Activated CD4-positive, alpha-beta T cell treated with anti-CD3 and anti-CD28 coated beads for 48 hours (primary cell): ENCODE measurements at places on chromosomes 6 and 20.

- peak; percentile 66 for DNase-seq
Measured at GRCh38 chr6:108914235-108915022, 66.2 kb downstream of the ARMC2 start.

DNA sequence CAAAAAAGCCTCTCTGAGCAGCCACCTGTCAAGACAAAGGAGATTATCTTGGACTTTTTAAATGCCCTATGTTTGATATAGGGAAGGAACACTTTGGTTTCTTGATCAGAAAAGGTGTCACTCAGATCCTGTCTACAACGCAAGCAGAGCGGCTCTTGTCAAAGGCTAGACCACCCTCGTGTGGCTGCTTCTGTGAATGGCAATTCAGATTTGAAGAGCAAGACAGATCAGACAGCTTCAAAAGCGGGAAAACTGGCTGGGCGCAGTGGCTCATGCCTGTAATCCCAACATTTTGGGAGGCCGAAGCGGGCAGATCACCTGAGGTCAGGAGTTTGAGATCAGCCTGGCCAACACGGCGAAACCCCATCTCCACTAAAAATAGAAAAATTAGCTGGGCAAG is 10.1 kb upstream of the NXT1 start:
- DNase-seq: peak; percentile 36

GRCh38 chr6:142482974-142483373 is 181.2 kb downstream of the ADGRG6 start:
- DNase-seq: no peak

DNA sequence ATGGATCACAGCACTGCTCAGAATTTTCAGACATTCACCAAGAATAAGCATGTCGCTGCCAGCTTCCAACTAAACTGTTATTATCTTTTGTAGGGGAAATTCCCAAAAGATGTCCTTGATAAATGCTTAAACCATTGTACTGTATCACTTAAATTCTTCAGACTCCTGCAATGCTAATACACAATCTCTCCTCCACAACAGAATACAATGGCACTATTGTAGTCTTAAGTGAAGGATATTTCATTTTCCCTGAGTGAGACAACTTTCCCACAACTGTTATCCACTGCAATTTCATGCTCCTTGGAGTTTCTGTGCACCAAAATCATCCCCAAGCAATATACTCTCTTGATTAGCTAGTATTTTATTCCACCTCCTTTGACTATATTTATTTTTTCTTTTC is 189.7 kb downstream of the COL9A1 start:
- no peak for DNase-seq

DNA sequence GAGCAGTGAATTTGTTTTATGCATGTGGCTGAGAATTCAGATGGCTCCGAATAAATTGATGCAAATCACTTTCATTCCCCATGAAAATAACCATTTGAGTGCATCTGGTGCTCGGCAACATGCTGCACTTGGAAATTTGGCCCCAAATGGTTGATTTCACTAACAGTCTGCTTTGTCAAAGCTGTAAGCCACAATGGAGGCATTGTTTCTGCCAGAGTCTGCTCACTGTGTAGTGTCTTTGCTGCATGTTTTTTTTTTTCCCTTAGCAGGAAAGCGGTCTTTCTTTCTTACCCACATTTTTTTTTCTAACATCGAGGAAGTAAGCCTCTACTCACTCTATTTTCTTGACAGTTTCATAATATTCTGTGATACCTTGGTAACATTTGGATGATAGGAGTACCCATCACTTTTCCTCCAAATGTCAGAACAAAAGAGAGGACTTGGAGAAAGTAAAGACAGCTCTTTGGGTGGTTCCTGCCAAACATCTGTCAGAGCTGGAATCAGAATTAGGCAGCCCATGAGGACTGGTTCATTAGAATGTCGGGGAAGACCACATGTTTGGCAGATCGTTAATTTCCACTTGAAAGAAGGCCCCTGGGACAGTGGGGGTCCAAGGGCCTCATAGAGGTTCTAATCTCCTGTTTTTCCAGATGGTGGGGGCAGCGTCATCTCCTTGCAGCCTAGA is 149.5 kb downstream of the DOK5 start:
- no peak for DNase-seq

- DNase-seq: no peak
Measured at GRCh38 chr20:64083804-64084684, at the start of gene LKAAEAR1. TSS of gene LKAAEAR1 (minus strand) at chr20:64084398. CDS start at chr20:64084219, 179 bp downstream.

- no peak for DNase-seq
Measured at GRCh38 chr6:118101831-118102345, 194.8 kb downstream of the SLC35F1 start.

DNA sequence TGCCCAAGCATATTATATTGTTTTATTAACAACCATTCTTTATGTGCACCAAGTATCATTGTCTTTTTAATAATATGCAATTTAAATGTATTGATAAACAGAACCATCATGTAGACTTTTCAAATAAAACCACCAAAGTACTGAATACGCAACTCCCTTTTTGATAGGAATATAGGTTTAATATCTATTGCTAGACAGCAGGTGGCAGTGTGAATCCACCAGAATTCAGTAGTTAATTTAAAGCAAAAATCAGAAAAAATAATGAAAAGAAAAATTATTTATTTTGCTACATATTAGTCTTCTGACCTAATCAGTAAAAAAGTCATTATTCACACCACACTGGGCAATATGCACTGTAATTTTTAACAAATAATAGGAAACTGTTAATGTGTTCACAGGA is 143.7 kb downstream of the KLHL32 start:
- peak; percentile 41 for DNase-seq

- DNase-seq: no peak
Measured at GRCh38 chr20:49448917-49449316, 33.6 kb downstream of the KCNB1 start.

- no peak for DNase-seq
Measured at GRCh38 chr6:154882107-154882506, 113.0 kb upstream of the TIAM2 start.

DNA sequence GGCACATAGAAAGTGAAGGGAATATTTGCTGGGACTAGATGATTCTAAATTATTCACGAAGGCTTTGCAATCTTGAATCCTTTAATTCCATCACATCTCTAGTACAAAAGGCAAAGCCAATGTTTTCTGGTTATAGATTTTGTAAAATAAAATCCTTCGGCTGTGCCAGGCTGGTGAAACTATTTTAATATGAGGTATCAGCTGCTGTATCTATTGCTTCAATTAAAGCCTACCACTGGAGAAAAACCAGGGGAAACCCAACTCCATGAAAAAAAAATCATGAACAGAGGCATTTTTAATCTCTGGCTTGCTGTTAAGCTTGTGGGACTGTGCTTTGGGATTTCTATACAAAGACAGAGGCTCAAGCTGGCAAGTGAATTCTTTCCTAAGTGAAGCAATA is 271.8 kb downstream of the QKI start:
- DNase-seq: no peak

DNA sequence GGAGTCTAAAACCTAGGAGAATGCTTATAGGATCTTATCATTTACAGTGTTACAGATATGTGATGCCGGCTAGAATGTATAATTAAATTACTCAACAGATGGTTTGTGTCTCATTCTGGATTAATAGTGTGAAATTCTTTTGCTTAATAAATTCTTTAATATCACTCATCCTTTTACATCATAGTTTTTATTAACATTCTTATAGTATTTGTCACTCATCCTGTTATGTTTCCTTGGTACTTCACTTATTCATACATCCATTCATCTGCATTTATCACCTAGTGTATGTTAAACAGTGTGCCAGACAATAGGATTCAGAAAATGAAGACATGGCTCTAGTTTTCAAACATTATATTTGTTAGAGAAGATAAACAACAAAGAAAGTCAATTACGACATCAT is 468.7 kb downstream of the FRK start:
- no peak for DNase-seq

DNA sequence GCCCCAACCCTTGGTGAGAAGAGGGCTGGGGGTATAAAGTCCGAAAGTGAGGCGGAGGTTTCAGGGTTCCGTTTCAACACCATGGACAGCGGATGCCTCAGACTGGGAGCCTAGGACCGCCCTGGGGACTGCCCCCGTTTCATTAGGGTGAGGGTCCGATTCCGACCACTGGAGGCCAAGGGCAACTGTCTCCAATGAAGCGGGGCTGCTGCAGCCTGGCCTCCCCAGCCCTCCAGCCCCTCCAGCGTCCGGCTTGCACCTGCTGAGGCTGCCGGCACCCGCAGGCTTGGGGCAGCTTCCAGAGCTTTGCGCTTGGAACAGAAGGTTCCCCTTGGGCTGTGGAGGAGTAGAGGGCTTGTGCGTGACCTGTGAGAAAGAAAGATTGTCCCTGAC is 39.9 kb downstream of the YTHDF1 start:
- no peak for DNase-seq

- DNase-seq: no peak
Measured at GRCh38 chr20:48079028-48079427, 293.7 kb upstream of the SULF2 start.

DNA sequence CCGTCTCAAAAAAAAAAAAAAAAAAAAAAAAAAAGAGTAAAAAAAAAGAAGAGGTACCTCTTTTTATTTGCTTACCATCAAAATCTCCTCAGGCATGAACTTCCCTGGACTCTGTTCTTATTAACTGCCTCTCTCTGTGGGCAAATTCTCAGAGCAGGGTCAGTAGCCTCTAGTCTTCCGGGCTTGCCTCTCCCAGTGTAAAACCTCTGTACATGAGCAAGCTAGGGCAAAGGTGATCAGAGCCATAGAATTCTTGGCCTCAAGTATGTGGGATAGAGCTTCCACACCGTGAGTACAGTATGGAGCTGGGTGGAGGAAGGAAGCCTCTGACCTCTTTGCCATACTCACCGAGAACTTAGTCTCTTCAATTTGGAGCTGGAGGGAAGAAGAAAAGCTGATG is 58.5 kb downstream of the TRPC4AP start:
- no peak for DNase-seq

DNA sequence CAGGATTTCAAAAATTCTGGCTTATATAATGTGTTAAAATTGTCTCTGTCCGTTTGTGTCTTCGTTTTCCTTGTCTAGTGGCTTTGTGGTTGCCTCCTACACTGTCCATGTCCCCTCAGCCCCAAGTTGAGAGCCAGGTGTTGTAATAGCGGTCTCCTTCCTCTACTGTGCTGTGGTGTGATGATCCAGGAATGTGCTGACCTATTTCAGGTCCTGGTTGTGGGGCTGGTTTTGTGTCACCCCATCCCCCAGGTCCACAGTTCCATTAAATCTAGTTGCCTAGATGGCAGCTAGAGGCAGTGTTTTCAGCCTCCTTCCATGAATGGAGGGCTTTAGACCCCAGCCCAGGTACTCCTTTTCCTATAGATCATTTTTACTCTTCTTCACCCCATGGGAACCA is 128.7 kb downstream of the DNAH8 start:
- DNase-seq: no peak

GRCh38 chr6:155314773-155315515 is 660 bp upstream of the TFB1M start:
- peak; percentile 71 for DNase-seq

DNA sequence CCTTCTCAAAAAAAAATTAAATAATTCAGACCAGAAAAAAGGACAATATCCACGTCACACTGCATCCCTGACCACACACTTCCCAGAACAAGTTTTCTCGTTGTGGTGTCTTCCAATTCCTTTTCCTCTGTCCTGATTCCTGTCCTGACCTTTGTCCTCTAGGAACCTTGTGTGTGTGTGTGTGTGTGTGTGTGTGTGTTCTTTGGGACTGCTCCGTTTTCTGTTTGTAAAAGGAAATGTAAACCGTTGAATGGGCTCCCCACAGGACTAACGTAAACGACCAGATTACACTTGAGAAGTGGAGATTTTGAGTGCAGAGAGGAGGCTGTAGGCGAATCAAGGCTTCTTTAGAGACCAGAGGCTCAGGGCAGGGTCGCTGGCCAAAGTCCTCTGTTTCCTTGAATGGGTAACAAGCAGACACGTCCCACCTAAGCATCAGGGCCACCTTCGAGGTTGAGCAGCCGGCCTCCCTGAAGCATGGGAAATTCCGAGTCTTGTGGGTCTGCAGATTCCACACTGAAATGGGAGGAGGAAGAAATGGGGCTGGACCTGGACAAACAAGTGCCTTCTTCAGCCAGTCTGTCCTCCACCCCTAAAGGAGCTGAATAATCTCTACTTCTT is 7.3 kb downstream of the ZBTB46 start:
- no peak for DNase-seq

DNA sequence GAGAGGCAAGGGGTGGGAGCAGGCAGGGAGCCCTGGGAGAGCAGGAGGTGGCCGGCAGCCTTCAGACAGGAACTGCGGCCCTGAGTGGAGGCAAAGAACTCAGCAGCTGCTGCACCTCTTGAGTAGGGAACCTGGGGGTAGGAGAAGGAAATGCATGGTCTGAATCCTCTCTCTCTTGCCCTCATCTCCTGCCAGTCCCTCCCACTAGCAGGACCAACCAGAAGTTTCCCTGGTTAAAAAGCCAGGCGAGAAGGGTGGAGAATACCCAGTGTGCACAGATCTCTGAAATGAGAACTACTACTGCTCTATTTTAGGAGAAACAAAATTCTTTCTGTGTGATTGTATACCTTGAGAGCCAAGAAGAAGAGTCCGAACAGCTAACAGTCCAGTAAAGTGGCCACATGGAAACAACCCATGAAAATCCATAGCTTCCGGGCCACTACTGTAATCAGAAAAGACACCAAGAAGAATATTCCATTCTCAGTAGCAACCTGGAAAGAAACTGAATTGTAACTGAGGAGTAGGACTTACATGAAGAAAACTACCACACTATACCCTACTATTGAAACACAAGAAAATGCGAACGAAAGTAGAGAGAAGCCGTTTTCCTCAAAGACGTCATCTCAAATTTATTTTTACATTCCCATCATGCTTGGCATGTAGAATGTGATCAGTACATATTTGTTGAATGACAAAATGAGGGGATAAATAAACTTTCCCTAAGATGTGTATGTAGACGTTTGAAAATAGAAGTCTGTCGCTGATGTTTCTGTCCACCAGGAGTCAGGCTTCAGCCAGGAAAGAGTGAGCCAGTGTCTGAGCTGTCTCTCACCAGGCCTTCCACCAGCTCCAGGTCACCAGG is 25.6 kb downstream of the WRNIP1 start:
- peak; percentile 76 for DNase-seq

DNA sequence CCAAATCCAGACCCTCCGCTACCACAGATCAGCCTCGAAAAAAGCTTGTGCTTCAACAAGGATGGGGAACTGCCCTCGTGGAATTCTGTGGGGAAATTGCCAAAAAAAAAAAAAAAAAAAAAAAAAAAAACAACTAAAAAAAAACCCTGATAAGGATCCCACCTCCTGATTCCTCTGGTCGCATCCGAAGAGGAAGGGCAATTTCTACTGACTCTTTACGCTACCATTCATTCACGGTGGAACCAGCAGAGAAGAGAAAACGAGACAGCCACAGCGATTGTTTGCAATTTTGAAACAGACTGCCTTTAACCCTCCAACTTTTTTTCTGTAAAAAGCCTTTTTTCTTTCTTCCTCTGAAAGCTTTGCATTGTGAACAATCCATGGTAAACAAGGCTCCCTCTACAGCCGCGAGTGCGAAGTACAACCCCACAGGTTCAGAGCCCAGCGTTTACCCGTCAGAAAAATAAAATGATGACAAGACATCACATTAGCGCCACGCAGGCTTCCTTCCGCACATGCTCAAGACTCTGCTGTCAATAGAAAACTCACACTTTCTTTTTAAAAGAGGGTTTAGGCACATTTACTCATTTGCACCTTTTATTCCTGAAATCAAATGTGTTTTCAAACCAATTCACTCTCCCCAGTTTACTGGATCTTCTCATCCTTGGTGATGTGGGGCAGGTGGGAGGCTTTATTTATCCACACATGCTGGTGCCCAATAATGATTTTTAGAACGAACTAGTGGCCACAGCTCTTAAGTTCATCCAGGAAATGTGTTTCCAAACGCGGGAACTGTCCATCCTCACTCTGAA is 100.0 kb downstream of the NOL4L start:
- peak; percentile 86 for DNase-seq
